Vagina (tissue), 2 donors: ENCODE measurements at places on chromosomes 2 and 18.

GRCh38 chr2:24785671-24786321 is 7.4 kb downstream of the PTRHD1 start:
- no peaks in the 10 kb centered on the region for H3K27me3 ChIP-seq
- no peaks in the 10 kb centered on the region for H3K36me3 ChIP-seq
- no peak overlapping the region for H3K27ac ChIP-seq
- no peak overlapping the region for H3K4me3 ChIP-seq
- no peak for DNase-seq

GRCh38 chr18:54235871-54236270 is 11.4 kb upstream of the MBD2 start:
- no peak overlapping the region for H3K4me3 ChIP-seq
- no peak overlapping the region for H3K27ac ChIP-seq
- DNase-seq = no peak
- H3K36me3 ChIP-seq = no peaks in the 10 kb centered on the region
- H3K27me3 ChIP-seq = no peaks in the 10 kb centered on the region
- no peaks in the 10 kb centered on the region for H3K4me1 ChIP-seq

DNA sequence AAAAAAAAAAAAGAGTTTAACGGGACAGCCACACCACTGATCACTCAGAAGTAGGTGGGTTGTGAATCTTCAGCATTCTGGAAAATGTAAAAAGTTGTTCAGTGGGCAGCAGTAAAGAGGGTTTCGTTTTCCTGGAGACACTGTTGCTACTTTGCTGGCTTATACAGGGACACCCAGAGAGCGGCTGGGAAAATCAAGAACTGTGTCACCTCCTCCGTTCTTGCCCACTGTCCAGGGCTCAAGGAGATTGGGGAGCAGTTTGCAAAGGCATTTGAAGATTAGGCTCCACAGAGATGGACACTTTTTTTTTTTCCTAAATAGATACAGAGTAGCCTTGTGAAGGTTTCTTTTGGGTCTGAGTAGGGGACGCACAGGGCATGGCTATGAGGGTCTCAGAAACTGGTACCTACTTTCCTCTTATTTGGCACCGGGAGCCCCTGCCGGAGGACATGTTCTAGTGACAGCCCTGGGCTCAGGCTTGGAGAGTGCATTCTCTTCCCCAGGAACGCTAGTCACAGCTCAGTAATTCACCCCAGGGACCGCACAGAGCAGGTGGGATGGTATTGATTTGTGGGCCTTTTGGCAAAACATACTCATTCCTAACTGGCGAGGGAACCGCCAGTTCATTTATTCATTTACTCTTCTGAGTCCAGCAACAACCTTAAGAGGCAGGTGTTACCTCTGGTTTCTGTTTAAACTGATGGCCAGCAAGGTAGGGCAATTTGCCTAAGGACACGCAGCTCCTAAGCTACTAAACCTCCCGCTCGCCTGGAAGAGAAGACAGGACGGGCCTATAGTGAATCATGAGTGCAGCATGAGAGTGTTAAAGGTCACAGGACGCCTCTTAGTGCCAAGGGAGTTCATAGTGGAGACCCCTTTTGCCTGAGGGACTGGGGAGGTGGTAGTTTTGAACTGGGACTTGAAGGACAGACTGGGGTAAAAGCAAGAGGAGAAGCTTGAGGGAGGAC is 53.1 kb downstream of the HPCAL1 start:
- no peak overlapping the region for H3K27ac ChIP-seq
- H3K4me3 ChIP-seq = no peak overlapping the region
- H3K36me3 ChIP-seq = no peaks in the 10 kb centered on the region
- H3K27me3 ChIP-seq = no peaks in the 10 kb centered on the region
- H3K4me1 ChIP-seq = peaks cover 5% of the 10 kb centered on the region

DNA sequence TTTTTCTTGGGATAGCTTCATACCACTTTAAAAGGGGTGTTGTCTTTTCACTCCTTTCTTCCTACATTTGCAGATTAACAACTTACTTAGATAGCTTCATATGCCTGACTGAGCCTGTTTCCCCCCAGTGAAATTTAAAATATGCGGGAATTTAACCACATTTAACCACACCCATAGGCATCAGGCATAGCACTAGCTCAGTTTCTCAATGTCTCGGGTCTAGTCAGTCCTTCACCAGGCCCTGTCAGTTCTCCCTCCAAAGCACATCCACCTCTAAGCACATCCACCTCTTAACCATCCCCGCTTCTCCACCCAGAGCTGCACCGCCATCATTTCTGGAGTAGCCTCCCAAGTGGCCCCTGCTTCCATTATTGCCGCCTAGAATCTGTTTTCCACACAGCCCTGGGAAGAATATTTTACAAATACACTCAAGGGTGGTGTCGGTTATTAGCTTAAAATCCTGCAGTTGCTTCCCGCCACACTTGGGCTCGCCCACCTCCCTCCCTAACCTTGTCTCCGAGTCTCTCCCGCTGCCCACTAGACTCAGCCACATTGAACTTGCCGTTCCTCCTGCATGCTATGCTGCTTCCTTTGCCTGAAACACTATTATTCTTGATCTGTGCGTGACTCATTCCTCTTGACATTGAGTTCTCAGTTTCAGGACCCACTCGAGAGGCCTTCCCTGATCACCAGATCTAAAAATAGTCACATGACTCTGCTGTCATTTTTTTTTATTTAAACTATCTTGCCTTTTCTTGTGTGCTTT is 68.3 kb downstream of the SPTBN1 start:
- DNase-seq = no peak
- H3K4me1 ChIP-seq = peaks cover 46% of the 10 kb centered on the region
- peak overlapping the region; percentile 36 for H3K27ac ChIP-seq
- no peak overlapping the region for H3K4me3 ChIP-seq

DNA sequence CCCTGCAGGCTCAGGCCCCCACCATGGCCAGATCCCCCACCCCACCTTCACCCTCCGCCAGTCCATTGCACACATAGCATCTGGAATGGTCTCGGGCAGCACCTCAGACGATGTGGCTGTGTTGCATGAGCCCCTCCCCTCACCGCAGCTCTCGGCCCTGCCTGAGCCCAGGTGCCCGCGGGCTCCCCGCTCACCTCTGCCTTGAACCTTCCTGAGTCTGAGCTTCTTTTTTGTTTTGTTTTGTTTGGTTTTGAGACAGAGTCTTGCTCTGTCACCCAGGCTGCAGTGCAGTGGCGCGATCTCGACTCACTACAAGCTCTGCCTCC is 20.1 kb downstream of the RRM2 start:
- H3K27me3 ChIP-seq = no peaks in the 10 kb centered on the region
- H3K27ac ChIP-seq = no peak overlapping the region
- DNase-seq = no peak
- no peak overlapping the region for H3K4me3 ChIP-seq
- H3K36me3 ChIP-seq = no peaks in the 10 kb centered on the region

DNA sequence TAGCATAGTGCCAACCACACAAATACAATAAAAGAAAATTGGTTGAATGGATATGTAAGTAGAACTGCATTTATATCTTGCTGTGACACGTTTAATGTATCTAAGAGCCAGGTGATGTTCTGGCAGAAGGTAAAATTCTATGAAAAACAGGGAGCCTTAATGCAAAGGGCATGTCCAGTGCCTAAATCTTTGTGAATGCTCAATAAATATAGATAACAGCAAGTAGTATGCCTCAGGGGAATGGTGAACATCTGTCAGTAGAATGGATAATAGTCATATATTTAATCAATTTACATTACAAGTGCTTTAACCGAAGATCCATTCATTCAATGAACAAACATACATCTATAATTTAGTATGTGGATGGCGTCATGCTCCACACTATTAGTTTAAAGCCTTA is 43.7 kb upstream of the NYAP2 start:
- no peaks in the 10 kb centered on the region for H3K27me3 ChIP-seq
- no peak for DNase-seq
- H3K4me1 ChIP-seq = no peaks in the 10 kb centered on the region
- H3K4me3 ChIP-seq = no peak overlapping the region

- DNase-seq = no peak
- no peaks in the 10 kb centered on the region for H3K36me3 ChIP-seq
- no peaks in the 10 kb centered on the region for H3K4me1 ChIP-seq
- H3K27me3 ChIP-seq = no peaks in the 10 kb centered on the region
Observed at GRCh38 chr2:69366-70344, 23.4 kb upstream of the FAM110C start.

- H3K27ac ChIP-seq = no peak overlapping the region
- DNase-seq = no peak
- no peaks in the 10 kb centered on the region for H3K4me1 ChIP-seq
- H3K27me3 ChIP-seq = no peaks in the 10 kb centered on the region
- no peaks in the 10 kb centered on the region for H3K36me3 ChIP-seq
- H3K4me3 ChIP-seq = no peak overlapping the region
Observed at GRCh38 chr2:22786817-22787216, 598.2 kb upstream of the KLHL29 start.

GRCh38 chr2:164205347-164205746 is 415.9 kb downstream of the GRB14 start:
- no peaks in the 10 kb centered on the region for H3K4me1 ChIP-seq
- H3K27ac ChIP-seq = no peak overlapping the region
- H3K4me3 ChIP-seq = no peak overlapping the region
- no peak for DNase-seq

GRCh38 chr2:98034745-98035144 is 39.0 kb upstream of the TMEM131 start:
- H3K27me3 ChIP-seq = no peaks in the 10 kb centered on the region
- no peak overlapping the region for H3K4me3 ChIP-seq
- peak; percentile 72 for DNase-seq

DNA sequence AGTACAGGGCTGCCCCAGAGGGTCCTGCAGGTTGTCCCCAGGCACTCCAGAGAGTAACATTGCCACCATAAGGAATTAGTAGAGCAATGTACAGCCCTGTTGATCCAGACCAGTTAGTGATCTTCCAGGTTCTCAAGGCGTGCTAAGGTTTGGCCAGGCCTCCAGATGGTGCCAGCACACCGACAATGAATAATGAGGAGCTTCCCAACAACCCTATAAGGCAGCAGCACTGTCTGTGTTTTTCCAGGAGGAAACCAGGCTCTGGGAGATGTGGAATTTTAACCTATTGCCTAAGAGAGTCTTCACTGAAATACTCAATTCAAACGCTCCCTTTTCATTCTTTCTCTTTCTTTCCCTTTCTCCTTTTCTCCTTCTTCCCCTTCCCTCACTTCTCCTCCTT is 122.1 kb downstream of the MGAT5 start:
- H3K27me3 ChIP-seq = no peaks in the 10 kb centered on the region
- H3K36me3 ChIP-seq = no peaks in the 10 kb centered on the region
- no peak for DNase-seq
- H3K4me3 ChIP-seq = no peak overlapping the region
- no peak overlapping the region for H3K27ac ChIP-seq

DNA sequence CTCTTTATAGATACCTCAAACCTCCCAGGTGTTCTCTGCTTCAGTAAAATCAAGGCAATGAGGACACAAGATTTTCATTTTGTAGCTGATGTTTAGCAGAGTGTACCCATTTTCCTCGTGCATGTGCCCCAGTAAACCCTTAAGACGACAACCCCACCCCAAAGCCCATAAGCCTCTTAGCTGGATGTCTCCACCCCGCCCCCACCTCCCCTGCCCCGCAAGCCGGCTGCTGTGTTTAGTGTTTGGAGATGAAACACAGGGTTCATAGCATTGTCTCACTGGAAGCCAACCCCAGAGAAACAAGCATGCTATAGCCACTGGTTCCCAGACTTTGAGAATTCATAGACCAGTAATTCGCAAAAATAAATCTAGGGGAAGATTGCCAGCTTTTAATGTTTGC is 5.8 kb upstream of the SAG start:
- no peak overlapping the region for H3K4me3 ChIP-seq
- H3K27ac ChIP-seq = no peak overlapping the region
- DNase-seq = no peak
- H3K4me1 ChIP-seq = no peaks in the 10 kb centered on the region
- no peaks in the 10 kb centered on the region for H3K27me3 ChIP-seq

DNA sequence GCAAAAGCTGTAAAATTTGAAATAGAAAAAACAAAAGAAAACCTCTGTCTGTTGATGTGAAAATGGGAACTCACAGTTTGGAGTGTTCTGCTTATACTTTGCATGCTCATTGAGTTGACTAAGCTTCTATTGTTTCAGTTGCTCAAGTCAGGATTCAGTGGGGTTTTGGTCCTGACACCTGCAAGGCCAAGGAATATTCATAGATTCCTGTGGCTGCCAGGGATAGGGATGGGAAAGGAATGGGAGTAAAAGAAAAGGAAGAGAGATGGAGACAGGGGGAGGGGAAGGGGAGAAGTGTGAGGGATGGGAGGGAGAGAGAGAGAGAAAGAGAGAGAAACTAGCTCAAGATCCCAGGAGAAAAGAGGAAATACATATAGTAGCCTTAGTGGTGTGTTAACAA is 1.3 kb downstream of the CPS1 start:
- H3K36me3 ChIP-seq = no peaks in the 10 kb centered on the region
- H3K27ac ChIP-seq = no peak overlapping the region
- H3K4me3 ChIP-seq = no peak overlapping the region

GRCh38 chr2:10097352-10098148 is 17.3 kb upstream of the CYS1 start:
- no peak for DNase-seq
- H3K4me1 ChIP-seq = no peaks in the 10 kb centered on the region
- H3K27ac ChIP-seq = no peak overlapping the region

DNA sequence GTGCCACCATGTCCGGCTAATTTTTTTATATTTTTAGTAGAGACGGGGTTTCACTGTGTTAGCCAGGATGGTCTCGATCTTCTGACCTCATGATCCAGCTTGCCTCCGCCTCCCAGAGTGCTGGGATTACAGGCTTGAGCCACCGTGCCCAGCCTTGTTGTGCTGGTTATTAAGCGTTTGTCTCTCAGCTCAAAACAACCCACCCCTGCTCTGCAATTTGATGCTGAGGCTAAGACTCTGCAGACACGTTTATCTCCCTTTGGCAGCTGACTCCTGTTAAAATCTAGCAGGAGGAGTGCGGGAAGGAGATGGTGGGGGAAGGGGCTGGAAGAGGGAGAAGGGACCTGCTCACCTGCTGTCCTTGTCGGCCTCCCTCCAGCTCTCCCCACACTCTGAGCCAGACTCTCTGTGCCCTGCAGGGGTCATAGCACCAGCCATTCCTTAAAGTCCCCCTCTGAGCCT is 29.9 kb upstream of the IMPA2 start:
- DNase-seq = no peak
- H3K27me3 ChIP-seq = no peaks in the 10 kb centered on the region
- no peaks in the 10 kb centered on the region for H3K36me3 ChIP-seq
- peak overlapping the region; percentile 45 for H3K27ac ChIP-seq
- no peak overlapping the region for H3K4me3 ChIP-seq
- peaks cover 72% of the 10 kb centered on the region for H3K4me1 ChIP-seq

DNA sequence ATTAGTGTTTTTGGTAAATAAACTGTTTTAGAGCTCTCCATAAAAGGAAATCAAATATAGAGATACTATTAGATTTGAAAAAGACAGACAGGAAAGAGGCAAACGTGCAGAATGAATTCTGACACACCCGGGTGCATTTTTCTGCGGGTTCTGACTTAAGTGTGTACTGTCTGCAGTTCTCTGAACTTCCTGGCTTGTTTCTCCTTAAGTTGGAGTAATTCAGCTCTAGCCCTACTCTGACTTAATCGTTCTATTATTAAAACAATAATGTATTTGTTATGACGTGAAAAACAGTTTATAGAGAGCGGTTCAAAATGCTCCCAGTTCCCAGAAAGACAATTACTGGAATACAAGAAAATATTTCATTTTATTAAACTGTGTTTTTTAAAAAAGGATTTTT is 305.9 kb downstream of the ARHGAP15 start:
- H3K4me1 ChIP-seq = no peaks in the 10 kb centered on the region
- no peak overlapping the region for H3K4me3 ChIP-seq
- DNase-seq = no peak
- H3K27me3 ChIP-seq = no peaks in the 10 kb centered on the region
- no peak overlapping the region for H3K27ac ChIP-seq
